Fibroblast of villous mesenchyme (primary cell): ENCODE measurements at places on chromosomes 4 and X. TPM values are rescaled to one million over a fixed set of nuclear protein-coding genes. Genes with fewer than 3 reads are reported as not detected.

Gene ENPEP
- 0.32 and 0.43 TPM in 2 replicates for total RNA-seq

Gene TMSB15B
- total RNA-seq: 3.5 and 6.5 TPM in 2 replicates

Gene UGT2A1
- not detected in 2 replicates for total RNA-seq

Gene TMPRSS11D
- not detected in 2 replicates for total RNA-seq

Gene ETDA
- total RNA-seq: not detected in 2 replicates

Gene SMIM20
- total RNA-seq: 23.3 and 24.2 TPM in 2 replicates

Gene JAKMIP1
- not detected in 2 replicates for total RNA-seq

Gene REST
- 39.6 and 52.7 TPM in 2 replicates for total RNA-seq

Gene STK32B
- 1.3 and 2.6 TPM in 2 replicates for total RNA-seq
